ENCODE measurements at places on chromosomes 7 and 10. TPM values are rescaled to one million over a fixed set of nuclear protein-coding genes. Genes with fewer than 3 reads are reported as not detected.

GRCh38 chr7:46747869-46748576 is 827.0 kb upstream of the IGFBP3 start:
- DNase-seq = no peak
- no peaks in the 10 kb centered on the region for H3K27me3 ChIP-seq

DNA sequence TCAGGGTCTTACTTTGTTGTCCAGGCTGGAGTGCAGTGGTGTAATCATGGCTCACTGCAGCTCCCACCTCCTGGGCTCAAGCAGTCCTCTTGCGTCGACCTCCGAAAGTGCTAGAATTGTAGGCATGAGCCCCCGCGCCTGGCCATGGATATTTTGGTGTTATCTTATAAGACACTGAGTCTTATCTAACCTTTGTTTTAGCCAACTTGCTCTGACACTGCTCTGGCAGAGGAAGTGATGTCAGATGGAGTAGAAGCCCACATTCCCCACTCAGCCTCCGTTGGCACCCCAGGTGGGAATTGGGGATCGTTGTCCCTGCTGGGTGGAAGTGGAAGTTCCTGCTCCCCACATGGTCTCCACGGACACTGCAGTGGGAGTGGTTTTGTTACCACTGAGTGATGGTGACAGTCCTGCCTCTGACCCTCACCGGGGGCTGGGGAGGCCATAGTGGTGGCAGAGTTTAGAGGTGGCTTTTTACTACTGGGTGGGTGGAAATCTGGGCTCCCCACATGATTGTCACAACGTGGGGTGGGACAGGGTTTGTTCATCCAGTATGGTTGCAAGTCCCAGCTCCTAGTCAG is 98.9 kb downstream of the ANKRD61 start:
- no peak for DNase-seq
- no peak overlapping the region for H3K27ac ChIP-seq

DNA sequence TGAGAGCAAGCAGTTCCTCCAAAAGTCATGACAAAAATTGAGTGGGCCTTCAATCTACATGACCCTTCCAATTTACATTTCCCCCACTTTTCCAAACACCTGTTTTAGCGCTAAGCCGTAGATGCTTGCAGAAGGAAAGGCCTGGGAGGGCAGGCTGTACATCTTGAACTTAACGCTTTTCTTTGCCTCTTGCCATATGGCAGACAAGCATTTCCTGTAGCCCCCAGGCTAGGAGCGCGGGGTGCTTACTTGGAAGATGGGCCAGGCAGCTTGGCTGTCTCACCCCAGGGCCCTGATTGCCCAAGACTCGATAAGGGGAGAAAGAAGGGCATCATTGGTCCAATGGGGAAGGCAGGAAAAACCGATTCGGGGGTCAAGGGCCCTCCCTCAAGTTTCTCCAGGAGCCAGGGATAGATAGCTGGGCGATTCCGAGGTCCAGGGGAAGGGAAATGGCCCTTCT is 1.8 kb downstream of the HOXA10 start:
- peaks cover 38% of the 10 kb centered on the region for H3K27me3 ChIP-seq
- DNase-seq = peak; percentile 26
- H3K4me1 ChIP-seq = peaks cover 25% of the 10 kb centered on the region
- no peak overlapping the region for H3K27ac ChIP-seq
- no peak overlapping the region for H3K4me3 ChIP-seq

GRCh38 chr10:88256013-88256680 is 327.0 kb downstream of the RNLS start:
- H3K36me3 ChIP-seq = no peaks in the 10 kb centered on the region
- no peaks in the 10 kb centered on the region for H3K4me1 ChIP-seq
- no peak overlapping the region for H3K27ac ChIP-seq

GRCh38 chr7:134996097-134996550 is 9.8 kb downstream of the AGBL3 start:
- DNase-seq = no peak
- no peaks in the 10 kb centered on the region for H3K36me3 ChIP-seq
- peaks cover 6% of the 10 kb centered on the region for H3K4me1 ChIP-seq

GRCh38 chr10:93417266-93417665 is 64.9 kb downstream of the MYOF start:
- no peak for DNase-seq
- no peak overlapping the region for H3K27ac ChIP-seq
- peaks cover 27% of the 10 kb centered on the region for H3K4me1 ChIP-seq
- H3K36me3 ChIP-seq = no peaks in the 10 kb centered on the region

DNA sequence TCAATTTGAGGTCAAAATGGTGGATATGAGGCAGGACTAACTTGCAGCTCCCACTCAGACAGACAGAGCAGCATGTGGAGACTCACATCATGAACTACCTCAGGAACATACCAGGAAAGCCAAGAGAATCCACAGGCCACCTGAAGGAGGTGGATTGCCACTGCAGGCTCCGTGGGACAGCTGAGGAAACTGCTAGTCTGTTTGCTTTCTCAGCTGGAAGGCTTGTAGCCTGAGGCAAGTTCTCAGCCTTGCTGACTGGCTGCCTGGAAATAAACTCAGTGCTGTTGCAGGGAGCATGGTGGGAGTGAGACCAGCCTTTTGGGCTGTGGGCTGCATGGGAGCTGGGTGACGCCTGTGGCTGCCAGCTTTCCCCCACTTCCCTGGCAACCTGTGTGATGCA is 202.9 kb downstream of the ZNF248 start:
- H3K27me3 ChIP-seq = no peaks in the 10 kb centered on the region
- no peak overlapping the region for H3K4me3 ChIP-seq
- no peaks in the 10 kb centered on the region for H3K36me3 ChIP-seq
- no peak for DNase-seq
- H3K27ac ChIP-seq = no peak overlapping the region

DNA sequence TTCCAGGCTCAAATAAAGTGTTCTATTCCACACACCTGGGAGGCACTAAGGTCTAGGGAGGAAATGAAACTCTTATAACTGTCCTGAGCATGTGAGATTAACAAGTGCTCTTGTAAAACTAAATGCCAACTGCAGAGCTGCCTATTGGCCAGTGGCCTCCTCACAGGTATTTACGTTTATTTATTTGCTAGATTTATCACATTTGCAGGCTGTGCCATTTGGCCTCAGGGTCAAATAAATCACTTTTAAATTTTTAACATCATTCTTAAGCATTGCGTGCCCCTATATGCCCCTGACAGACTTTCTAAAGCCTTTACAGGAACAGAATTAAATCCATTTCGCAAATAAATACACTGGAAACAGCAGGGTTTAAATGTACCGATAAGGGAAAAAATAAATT is 381.8 kb upstream of the NFE2L3 start:
- H3K4me1 ChIP-seq = no peaks in the 10 kb centered on the region
- H3K4me3 ChIP-seq = no peak overlapping the region
- H3K27me3 ChIP-seq = no peaks in the 10 kb centered on the region
- H3K36me3 ChIP-seq = no peaks in the 10 kb centered on the region
- no peak overlapping the region for H3K27ac ChIP-seq

DNA sequence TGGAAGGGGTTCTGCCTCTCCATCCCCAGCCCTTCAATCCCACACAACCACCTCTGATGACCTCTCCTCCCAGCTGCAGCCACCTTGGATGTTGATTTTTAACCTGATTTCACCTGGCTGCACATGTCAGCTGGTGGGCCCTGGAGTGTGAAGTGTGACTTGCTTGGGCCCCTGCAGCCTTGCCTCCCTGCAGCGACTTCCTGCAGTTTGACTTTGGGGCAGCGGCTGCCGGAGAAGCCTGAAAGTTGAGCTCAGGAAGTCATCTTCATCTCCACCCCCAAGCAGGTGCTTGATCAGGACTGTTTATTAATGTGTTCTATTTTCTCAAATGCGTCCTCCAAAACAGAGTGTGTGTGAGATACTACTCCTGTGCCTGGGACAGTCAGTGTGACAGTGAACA is 675.2 kb upstream of the GALNT17 start:
- DNase-seq = no peak
- H3K4me3 ChIP-seq = no peak overlapping the region
- H3K4me1 ChIP-seq = peaks cover 5% of the 10 kb centered on the region
- H3K27me3 ChIP-seq = no peaks in the 10 kb centered on the region
- H3K27ac ChIP-seq = no peak overlapping the region

DNA sequence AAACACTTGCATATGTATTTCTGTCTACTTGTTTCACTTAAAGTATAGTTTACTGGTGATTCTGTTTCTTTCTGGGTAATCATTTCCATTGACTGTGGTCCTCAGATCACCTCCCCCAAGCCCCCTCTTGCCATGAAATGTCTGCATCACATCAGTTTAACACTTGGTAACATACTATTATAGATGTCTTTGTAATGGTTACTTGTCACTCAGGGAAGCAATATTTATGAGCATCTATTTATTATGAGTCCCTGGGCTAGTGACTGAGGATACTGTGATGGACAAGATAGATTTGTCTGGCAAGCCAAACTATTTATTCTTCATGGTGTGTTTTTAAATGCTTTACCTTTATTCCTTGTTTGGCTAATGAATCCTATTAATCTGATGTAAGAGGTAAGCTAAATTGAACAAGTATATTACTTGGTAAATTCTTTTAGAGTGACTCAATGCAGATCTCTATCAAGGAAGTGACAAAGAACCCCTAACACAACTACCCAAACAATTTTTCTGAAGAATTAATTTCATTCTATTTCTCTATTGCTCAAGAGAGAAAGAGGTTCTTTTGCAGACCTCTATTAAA is 270.9 kb downstream of the RELN start:
- no peaks in the 10 kb centered on the region for H3K27me3 ChIP-seq
- no peaks in the 10 kb centered on the region for H3K4me1 ChIP-seq
- no peak overlapping the region for H3K27ac ChIP-seq
- DNase-seq = no peak
- H3K36me3 ChIP-seq = no peaks in the 10 kb centered on the region
- no peak overlapping the region for H3K4me3 ChIP-seq

GRCh38 chr7:117014673-117015133 is 61.4 kb downstream of the ST7 start:
- H3K4me1 ChIP-seq = peaks cover 21% of the 10 kb centered on the region
- H3K4me3 ChIP-seq = no peak overlapping the region
- no peak for DNase-seq
- no peaks in the 10 kb centered on the region for H3K36me3 ChIP-seq
- no peak overlapping the region for H3K27ac ChIP-seq

DNA sequence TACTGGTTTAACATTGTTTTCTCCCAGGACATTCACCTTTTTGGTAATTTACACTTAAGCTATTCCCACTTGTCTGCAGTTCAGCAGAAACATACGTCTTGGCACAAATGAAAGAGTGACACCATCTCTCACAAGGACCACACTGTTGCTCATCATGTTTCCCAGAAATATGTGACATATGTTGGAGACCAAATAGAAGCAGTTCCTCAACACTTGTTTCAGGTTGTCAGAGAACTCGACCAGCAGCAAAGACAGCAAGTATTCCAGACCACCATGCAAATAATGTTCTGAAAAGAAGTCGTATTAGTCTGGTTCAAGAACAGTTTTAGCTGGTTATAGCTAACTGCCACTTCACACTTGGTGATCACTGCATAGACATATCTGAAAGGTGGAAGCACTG is 81.3 kb upstream of the KLF6 start:
- peaks cover 8% of the 10 kb centered on the region for H3K4me1 ChIP-seq
- H3K36me3 ChIP-seq = no peaks in the 10 kb centered on the region
- no peak overlapping the region for H3K4me3 ChIP-seq
- DNase-seq = no peak

DNA sequence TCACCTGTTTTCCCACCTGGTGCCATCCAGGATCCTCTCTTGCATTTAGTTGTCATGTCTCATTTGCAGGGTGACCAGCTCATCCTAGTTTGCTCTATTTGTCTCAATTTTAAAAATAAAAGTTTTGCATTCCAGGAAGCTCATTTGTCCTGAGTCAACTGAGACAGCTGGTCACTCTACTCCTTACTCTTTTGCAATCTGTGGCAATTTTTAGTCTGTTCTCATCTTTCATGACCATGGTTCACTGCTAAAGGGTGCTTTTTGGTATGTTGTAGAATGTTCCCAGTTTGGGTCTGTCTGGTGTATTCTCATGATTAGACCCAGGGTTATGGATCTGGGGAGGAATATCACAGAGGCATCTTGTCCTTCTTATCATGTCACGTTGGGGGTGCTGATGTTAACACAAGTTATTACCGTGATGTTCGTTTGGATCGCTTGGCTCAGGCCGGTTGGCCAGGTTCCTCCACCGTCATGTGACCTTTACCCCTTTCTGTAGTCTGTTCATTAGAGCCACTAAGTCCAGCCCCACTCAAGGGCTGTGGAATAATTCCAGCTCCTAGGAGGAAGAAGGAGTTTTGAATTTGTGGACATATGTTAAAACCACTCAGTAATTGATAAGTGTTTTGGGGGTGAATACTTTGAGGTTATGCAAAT is 103.3 kb upstream of the IGFBP3 start:
- no peaks in the 10 kb centered on the region for H3K4me1 ChIP-seq
- no peak overlapping the region for H3K27ac ChIP-seq
- H3K4me3 ChIP-seq = no peak overlapping the region

DNA sequence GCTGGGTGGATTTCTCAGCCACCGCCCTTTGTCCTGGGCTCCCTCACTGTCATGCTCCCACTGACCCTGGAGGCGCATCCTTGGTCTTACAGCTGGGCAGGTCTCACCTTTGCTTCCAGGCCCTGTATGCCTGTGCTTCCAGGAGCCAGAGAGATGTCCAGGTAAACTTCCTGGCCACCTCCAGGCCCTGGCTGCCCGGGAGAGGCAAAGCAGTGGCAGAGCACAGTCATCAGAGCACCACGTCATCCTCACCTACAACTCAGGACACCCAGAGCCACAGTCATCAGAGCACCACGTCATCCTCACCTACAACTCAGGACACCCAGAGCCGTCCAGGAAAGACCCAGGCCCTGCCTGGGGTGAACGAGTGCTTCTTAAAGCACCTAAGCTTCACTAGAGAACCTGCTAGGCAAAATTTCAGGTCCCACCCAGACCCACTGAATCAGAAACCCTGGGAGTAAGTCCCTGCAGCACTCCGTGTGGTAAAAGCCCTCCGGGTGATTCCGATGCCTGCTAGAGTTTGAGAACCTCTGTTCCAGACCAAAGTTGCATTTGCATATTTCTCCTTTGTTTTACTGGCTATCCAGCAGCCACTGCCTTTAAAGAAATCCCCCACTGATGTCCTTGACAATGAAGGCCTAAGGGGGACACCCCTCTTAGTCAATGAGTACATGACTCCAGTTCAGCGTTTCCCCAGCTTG is 62.3 kb downstream of the DLG5 start:
- DNase-seq = no peak
- H3K27me3 ChIP-seq = no peaks in the 10 kb centered on the region
- no peak overlapping the region for H3K27ac ChIP-seq
- no peak overlapping the region for H3K4me3 ChIP-seq

GRCh38 chr7:146542101-146542500 is 425.5 kb downstream of the CNTNAP2 start:
- no peak overlapping the region for H3K4me3 ChIP-seq
- DNase-seq = no peak
- H3K36me3 ChIP-seq = no peaks in the 10 kb centered on the region

GRCh38 chr7:35038354-35038753 is 1.1 kb upstream of the DPY19L1 start:
- peaks cover 17% of the 10 kb centered on the region for H3K4me1 ChIP-seq
- H3K27ac ChIP-seq = peak overlapping the region; percentile 61
- no peaks in the 10 kb centered on the region for H3K36me3 ChIP-seq
- H3K27me3 ChIP-seq = no peaks in the 10 kb centered on the region
- DNase-seq = no peak

The CUBN gene
- polyA plus RNA-seq = 0.46 TPM

The ENTPD1 gene
- 0.21 TPM for polyA plus RNA-seq

The TES gene
- 189 TPM for polyA plus RNA-seq

The ZPBP gene
- polyA plus RNA-seq = not detected

The NUB1 gene
- polyA plus RNA-seq = 68.6 TPM

The NPSR1 gene
- polyA plus RNA-seq = not detected

The MKI67 gene
- polyA plus RNA-seq = 0.12 TPM

The PRXL2A gene
- 20.1 TPM for polyA plus RNA-seq

The OR13A1 gene
- 0.32 TPM for polyA plus RNA-seq

The MRPL32 gene
- polyA plus RNA-seq = 52.9 TPM

The NUTM2A gene
- 0.13 TPM for polyA plus RNA-seq

The LIPM gene
- not detected for polyA plus RNA-seq

The GSAP gene
- polyA plus RNA-seq = 6.6 TPM

The FGFBP3 gene
- polyA plus RNA-seq = 2.5 TPM

All from naive thymus-derived CD4-positive, alpha-beta T cell (primary cell).